Fibroblast of gingiva (primary cell): ENCODE measurements at places on chromosomes 12 and 14.

DNA sequence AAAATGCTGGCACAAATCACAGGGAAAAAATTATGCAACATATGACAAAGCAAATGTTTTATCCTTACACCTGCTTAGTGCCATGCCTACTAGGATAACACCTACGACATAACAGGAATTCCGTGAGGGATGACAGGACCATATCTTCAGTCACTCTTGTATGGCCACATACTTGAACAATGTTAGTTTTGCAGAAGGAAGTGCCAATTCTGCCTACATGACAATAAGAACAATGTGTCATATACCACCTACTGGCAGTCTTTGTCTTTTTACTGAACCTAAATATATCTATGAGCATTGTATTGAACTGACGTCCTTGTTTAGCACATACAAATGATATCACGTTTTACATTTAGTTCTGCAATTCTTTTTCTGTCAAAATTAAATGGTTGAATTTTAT is 234.0 kb downstream of the ADAMTS20 start:
- DNase-seq = no peak

DNA sequence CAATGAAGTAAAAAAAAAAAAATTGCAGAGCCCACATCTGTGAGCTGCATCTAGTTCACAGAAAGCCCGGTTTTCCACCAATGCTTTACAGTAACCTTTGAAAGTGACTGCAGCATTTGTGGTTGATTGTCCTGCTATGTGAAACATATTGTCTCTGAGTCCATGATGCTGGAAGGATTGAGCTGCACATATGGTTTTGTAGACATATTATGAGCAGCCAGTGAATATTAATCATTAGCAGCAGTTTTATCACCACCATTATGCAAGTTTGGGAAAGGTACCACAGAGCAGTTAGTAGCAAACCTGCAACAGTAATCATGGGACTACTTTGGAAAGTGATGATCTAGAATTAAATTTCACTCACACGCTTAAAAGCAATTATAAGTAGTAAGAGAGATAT is 151.5 kb upstream of the PRICKLE1 start:
- no peak for DNase-seq

- no peak for DNase-seq
These were observed 19.1 kb upstream of the EPS8 start for GRCh38 chr12:15808250-15808649.

DNA sequence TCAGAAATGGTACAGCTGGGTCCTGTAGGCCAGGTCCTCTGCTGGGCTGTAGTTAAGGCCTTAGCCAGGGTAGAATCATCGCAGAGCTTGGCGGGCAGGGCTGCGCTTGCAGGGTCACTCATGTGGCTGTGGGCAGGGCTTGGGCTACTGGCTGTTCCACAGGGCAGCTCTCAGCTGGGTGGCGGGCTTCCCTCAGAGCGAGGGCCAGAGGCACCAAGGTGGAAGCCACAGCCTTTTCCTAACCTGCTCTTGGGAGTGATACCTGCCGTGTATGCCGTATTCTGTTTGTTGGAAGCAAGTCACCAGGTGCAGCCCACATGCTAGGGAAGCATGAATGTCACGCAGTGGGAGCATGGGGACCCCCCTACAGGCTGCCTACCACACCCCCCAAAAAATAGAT is 69.8 kb upstream of the RIN3 start:
- no peak for DNase-seq

DNA sequence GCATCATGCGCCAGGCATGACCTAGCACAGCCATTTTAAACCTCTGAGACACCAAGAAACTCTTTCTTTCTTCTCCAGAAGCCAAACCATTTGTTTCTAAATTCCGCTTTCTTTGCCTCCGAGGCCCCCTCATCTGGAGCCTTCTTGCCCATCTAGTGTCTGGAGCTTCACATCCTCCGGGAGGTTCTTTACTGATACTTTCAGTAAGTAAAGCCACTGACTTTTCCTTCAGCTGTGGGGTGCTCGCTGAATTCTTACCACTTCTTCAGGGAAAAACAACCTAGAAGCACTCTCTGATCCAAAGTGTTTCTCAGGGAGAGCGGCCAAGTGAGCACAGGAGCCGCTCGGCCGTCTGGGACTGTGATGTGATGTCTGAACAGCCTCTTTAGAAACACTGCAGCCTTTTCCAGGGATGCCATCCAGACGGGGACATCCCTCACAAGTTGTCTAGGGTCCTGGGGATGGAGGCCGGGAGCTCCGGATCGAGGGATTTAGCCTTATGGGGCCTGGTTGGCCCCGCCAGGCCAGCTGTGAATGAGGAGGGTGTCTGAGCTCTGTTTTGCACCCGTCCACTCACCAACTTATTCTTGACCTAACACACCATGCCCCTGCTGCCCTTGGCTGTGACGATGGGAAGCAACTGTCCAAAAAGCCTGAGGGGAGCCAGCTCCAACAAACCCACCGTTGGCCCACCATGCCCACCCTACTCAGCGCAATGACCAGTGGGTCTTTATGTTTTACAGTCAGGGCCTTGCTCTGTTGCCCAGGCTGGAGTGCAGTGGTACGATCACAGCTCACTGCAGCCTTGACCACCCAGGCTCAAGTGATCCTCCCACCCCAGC is 160.6 kb downstream of the ZFP36L1 start:
- DNase-seq = no peak

DNA sequence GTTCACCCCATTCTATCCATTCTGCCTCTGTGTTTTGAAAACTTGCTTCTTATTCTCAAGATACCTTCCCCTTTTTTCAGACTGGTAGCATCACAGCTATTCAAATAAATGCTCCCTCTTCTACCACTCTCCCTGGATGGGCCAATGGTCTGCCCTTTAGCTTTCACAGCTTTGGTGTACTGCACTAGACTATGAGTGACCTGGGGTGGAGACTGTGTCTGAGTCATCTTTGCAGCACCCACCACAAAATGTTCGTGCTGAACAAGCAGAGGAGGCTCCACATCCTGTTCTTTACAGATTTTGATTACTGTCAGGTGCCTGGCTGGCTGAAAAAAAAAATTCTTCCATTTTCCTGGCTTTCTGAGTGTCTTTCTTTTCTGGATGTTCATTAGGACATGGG is 1104.1 kb upstream of the TMEM132C start:
- peak; percentile 54 for DNase-seq

DNA sequence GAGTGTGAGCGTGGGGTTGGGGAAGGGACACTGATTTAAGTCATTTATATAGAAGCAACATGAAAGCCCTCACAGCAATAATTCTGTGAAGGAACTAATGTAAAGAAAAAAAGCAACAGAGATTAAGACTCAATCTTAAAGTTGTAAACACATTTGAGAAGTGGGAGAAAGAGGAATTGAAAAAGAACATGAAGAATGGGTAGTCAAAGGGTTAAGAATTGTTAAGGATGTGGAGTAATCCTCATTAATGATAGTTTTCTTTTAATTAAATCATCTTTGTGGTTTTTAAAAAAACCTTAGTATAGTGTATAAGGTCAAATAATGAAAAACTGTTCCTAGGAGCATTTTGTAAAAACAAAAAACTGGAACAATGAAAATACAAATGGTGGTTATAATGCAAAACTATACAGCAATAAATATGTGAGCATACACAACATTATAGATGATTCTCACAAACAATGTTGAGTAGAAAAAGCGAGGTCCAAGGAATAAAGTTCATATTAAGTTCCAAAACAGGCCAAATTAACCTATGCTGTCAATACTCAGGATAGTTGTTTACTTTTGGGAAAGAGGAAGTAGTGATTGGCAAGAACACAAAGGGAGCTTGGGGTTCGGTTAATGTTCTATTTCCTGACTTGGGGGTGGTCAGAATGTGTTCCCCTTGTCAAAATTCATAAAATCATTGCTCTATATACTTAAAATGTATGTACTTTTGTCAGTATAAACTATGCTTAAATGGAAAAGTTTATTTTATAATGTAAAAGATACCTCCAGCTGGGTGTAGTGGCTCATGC is 120.4 kb upstream of the ATF7IP start:
- DNase-seq = no peak

GRCh38 chr14:99150236-99150635 is 121.8 kb downstream of the BCL11B start:
- no peak for DNase-seq

DNA sequence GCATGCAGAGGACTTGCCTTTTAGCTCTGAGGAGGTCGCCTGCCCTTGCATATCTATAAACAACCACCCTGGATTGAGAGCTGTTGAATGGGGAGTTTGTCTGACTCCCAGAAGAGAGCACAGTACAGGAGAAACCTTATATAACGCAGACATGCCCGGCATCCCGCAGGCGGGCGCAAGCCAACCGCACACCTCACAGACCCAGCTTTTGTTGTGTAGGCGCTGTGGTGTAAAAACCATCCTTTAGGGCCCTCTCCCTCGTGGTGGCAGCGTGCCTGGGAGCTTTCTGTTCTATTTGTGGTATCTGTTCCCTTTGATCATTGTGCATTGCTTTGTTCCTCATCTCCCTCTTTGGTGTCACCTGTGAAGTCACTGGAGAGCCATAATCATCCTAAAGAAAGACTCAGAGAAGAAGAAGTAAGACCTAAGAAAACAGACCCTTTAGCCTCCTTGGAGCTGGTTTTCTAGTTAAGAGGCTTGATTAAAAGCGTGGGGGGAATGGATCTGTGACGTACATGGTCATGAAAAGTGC is 77.7 kb downstream of the ETV6 start:
- DNase-seq = no peak

GRCh38 chr14:59482541-59483331 is 1.5 kb downstream of the L3HYPDH start:
- DNase-seq = peak; percentile 88

DNA sequence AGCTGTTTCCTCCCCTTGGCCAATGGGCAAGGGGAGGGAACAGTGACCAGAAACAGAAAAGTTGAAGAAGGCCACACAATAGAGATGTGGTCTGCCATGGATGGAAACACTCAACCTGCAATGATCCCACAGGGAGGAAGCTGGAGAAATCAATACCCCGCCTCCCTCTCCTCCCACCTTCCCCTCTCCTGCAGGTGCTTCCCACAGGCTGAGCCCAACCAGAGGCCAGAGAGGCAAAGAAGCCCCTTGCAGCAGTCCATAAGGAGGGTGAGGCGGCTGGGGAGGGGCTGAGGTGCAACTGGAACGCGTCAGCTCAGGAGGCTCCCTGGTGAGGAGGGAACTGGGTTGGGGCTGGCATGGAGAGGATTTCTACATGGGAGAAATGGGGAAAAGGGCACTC is 84.0 kb downstream of the RNF34 start:
- no peak for DNase-seq
